ENCODE measurements at places on chromosomes 7 and 10.
A peak's percentile ranks its signal among the peaks of the same experiment; 100 is the strongest.

DNA sequence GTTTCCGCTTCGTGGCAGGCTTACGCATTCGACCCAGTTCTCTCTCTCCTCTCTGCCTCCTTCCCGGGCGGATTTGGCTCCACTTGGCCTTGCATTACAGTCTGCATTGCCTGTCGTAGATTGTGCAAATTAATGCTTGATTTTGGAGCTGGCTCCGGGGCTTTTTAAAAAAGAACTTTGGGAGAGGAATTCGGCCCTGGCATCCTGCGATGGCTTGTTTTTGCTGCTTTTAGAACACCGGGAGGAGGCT is 767 bp downstream of the EIF4EBP2 start:
- DNase-seq, result no peak

- no peak for DNase-seq
Measured at GRCh38 chr10:119644205-119644814, 6.9 kb upstream of the BAG3 start.

DNA sequence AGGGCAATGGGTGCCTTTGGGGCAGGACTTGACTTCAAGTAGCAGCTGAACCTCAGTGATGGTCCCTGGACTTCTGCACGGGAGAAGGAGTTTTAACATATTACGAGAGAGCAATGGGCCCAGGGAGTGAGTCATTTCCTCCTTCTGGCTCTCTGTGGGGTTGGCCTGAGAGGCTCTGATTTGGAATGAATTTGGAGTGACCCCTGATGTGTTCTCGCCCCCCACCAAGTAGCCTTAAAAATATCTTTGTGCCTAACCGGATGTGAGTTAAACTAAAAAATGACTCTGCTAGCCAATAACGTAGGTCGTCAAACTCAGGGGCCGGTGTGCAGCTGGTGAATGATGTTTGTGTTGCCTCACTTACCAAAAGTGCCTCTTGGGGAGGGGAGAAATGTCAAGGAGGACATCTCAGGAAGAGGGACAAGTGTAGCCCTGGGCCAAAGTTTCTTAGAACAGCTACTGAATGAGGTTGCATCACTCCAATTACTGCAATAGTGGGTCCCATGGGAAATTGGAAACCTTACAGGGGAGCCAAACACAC is 656.6 kb downstream of the INHBA start:
- DNase-seq, result no peak

GRCh38 chr10:90306187-90306586 is 551.7 kb downstream of the HTR7 start:
- DNase-seq, result no peak

DNA sequence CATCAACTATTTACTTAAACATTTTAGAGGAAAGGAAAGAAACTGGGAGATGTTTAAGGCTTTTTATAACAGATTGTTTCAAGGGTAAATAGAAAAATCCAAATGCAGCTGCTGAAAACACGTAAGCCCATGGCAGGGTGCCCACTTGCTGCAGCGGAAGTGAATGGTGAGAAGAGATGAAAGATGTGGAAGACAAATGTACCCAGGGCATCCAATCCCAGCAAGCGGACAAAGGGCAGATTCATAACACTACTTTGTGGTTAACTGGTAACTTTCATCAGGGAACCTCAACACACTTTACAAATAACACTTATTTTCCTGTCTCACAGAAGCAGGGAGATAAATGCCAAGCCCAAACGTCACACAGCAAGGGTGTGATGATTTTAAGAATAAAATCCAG is 358.4 kb downstream of the KCNMA1 start:
- no peak for DNase-seq

GRCh38 chr10:101829561-101830315 is 11.5 kb upstream of the OGA start:
- peak; percentile 94 for DNase-seq

DNA sequence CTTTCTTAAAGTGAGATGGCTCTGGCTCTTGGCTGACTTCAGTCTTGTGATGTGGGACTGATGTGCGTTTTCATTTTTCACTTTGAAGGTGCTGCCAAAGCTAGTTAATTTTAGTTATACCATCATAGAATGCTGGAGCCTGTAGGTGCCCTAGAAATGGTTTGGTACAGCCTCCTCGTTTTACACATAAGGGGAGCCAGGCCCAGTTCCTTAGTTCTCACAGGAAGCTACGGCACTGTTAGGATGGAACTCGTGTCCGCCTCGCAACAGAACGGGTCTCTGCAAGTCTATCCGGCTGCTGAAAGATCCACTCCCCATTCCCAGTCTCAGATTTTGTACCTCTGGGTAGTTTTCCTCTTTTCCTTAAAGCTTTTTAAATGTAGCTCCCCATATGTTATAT is 173.2 kb upstream of the PRPS1L1 start:
- no peak for DNase-seq

GRCh38 chr10:109259293-109259692 is 664.0 kb downstream of the XPNPEP1 start:
- DNase-seq, result no peak

DNA sequence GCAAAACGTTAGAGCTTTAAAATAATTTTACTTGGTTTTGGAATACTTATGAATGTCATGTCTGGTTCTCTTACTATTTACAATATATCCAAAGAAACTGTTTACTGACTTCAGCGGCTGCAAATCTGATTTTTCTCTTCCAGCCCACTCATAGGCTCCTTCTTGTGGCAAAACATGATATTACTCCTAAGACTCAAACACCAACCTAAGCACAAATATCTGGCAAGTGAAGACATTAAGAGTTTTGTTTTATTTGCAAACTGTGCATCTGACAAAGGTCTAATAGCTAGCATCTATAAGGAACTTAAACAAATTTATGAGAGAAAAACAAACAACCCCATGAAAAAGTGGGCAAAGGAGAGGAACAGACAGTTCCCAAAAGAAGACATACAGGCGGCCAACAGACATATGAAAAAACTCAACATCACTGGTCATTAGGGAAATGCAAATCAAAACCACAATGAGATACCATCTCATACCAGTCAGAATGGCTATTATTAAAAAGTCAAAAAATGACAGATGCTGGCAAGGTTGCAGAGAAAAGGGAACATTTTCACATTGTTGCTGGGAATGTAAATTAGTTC is 20.3 kb upstream of the GJC3 start:
- DNase-seq, result no peak

DNA sequence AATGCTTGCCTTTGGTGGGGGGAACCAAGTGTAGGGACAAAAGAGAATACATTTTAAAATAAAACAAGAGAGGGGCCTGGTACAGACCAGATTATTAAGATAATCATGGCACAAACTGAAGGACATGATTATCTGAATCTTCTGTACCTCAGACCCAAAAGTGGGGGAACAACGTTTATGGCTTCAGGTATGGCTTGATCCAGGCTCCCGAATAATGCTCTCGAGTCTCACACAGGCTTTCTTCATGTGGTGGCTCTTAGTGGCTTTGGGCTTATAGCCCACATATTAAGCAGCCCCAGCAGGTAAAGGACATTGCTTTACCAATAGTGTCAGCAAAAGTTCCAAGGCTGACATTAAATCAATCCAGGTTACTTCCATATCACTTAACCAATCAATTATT is 106.8 kb upstream of the FOXK1 start:
- DNase-seq, result no peak

- DNase-seq, result peak; percentile 37
Measured at GRCh38 chr10:114498413-114499111, 94.3 kb upstream of the AFAP1L2 start.

GRCh38 chr7:150856303-150857275 is 4.3 kb downstream of the AOC1 start:
- no peak for DNase-seq

- DNase-seq, result no peak
Measured at GRCh38 chr10:127585519-127586023, 36.5 kb downstream of the NPS start.

GRCh38 chr10:68087685-68088401 is 12.8 kb upstream of the HERC4 start:
- DNase-seq, result no peak

DNA sequence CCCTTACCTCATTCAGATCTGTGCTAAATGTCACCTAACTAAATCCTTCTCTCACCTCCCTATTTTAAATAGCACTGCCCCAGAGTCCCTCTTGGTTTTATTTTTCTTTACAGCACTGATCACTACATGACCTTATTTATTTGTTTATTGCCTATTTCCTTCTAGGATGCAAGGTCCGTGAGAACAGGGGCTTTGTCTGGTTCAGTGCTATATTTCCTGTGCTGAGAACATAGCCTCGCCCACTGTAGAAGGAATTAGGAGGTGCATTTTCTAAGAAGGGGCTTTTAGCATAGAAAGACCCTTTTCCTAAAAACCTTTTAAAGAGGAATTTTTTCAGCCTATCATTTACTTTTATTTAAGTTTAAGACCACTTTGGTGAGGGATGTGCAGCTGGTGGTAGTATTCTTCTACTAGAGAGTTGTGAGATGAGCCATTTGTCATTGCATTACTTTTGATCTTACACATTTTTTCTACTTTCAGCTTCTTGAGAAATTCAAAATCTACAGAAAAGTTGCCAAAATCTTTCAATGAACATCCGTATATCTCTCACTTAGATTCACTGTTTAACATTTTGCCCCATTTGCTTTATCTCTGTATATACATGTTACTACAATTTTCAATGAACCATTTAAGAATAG is 13.5 kb upstream of the PCGF5 start:
- DNase-seq, result no peak

DNA sequence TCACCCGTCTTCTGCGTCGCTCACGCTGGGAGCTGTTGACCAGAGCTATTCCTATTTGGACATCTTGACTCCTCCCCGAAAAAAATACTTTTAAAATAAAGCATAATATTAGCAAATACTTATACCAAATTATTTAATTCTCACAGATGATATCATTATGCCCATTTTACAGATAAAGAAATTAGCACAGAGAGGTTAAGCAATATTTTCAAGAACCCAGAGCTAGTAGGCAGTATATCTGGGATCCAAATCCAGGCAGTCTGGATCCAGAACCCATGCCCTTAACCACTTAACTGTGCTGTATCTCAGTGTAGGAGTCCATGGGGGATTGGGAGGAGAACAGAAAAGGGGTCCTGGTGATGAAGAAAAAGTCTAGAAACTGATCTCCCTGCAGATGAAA is 6.1 kb downstream of the IQUB start:
- DNase-seq, result no peak

GRCh38 chr7:106216923-106217542 is 67.8 kb downstream of the NAMPT start:
- no peak for DNase-seq

DNA sequence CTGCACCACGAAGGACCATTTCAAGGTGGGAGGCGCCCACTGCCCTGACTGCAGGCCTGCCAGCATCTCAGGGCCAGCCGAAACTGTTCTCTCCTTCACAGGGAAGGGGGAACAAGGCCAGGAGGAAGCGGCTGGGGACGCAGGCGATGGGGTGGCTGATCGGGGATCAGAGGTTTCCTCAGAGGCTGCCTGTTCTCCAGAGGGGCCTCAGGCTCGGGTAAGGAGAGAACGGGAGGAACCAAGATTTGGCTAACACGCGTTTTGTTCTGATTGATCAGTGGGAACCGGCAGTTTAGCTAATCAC is 87.9 kb downstream of the DIP2C start:
- no peak for DNase-seq

- DNase-seq, result no peak
Measured at GRCh38 chr7:607938-608337, 88.3 kb upstream of the PDGFA start.

- peak; percentile 44 for DNase-seq
Measured at GRCh38 chr7:29564496-29565223, 1.0 kb downstream of the PRR15 start.

DNA sequence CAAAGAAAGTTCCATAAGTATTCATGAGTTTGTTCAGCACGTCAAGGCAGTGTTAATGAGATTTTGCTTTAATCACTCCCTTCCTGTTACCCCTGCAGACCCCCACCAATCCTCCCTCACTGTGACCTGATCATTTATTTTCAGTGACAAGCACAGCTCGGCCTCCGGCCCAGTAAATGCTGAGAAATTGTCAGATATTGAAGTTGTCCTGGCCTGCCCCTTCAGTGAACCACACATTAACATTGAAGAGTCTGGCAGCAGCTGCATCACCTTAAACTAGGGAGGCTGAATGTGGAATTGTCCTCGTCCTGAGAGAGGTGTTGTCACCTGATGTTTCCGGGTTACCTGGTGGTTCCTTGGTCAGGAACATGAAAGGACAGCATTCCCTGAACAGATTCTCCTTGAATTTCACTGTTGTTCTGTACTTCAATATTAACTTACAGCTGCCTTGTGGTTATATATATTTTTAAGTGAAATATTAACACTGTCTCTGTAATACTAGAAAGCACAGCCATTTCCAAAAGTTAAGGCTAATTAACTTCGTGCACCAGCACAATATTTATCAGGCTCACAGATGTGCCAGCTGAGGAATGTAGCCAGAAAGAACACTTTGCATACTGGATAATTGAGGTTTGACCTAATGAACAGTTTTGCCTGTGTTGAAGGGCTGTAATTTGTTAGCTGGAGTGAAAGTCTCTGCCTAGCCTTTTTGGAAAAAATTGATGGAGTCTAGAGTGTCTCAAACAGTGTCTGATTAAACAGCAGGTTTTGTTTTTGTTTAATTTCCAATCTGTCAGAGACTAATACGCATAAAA is 265.3 kb downstream of the HDAC9 start:
- DNase-seq, result no peak

DNA sequence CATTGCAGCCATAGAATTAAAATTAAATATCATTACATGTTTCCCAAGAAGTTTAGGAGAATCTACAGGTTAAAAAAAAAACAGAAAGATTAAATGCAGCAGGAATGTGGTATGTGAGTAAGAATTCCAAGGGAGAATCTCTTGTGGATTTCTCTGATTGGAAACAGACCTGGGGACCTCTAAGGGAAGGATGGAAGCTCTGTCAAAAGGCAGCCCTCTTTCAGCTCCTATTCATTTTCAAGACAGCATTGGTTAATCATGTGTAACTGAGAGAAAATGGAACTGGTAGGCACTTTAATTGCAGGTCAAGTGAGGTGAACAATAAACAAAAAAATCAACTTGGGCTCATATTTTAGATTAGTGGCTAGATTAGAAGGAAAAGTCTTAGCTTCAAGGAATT is 81.4 kb upstream of the MTPN start:
- no peak for DNase-seq

DNA sequence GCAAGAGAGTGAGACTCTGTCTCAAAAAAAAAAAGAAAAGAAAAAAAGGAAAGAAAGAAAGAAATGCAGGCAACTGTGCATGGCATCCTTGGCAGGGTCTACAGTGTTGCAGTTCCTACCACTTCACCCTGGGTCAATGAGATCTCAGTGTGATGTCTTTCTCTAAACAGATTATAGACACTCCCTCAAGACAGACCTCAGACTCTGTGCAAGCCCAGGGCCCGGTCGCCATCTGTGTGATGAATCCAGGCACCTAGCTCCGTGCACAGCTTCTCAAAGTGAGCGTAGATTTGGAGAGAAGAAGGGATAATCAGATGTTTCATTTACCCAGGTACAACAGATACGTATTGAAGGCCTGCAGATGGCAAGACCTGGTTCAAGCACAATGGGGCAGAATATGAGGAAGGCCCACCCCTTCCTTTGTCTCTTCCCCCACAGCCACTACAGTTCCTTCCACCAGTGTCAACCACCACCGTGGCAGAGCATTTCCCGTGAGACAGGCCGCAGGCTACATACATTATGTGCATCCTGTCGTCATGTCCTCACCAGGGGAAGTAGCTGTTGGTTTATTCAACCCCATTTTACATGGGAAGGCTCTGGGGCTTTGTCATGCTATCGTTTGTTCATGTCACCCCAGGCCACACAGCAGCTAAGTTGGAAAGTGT is 471.7 kb upstream of the GALNT17 start:
- DNase-seq, result no peak

GRCh38 chr10:4812046-4812445 is 14.0 kb upstream of the AKR1E2 start:
- no peak for DNase-seq

Measured in GM13977 (cell line).